ENCODE measurements at places on chromosomes 2 and 18.

DNA sequence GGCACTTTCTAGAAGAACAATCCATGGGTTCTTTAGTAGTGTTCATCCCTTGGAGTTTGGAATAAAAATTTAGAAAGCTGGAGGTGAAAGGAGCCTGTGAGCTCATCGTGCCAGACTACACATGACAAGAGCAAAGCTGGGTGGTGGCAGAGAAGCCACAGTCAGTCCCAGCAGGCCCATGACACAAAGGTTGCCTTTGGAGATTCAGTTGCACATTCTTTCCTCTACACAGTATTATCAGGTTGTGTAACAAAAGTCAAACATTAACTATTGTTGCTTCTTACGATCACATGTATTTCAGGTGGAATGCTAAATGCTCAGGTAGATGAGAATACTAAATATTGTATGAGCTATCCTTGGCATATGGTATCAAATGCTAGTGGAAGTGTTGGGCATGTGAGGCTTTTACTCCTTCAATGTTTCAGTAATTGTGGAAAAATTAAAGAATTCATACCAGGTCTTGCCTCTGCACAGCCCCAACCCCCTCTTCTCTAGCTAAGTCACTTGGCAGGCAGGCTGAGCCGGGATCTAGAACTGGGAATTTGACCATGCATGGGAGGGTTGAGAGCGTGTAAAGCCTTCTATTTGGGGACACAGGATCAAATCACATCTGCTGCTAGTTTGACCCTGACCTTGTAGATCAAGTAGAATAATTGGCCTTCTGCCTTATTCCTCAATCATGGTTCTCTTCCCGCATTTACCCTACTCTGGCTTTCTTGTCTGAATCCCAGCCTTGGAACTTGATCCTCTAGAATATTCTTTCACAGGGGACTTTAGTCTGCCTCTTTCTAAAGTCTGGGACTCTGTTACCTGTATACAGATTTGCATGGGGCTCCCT is 230.9 kb downstream of the GCA start:
- no peak for DNase-seq

DNA sequence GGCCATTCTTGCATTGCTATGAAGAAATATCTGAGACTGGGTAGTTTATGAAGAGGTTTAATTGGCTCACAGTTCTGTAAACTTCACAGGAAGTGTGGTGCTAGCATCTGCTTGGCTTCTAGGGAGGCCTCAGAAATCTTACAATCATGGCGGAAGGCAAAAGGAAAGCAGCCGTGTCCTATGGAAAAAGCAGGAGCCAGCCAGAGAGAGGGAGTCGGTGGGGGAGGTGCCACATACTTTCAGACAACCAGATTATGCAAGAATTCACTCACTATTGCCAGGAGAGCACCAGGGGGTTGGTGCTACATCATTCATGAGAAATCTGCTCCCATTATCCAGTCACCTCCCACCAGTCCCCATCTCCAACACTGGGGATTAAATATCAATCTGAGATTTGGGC is 64.1 kb downstream of the CPS1 start:
- DNase-seq, result no peak

DNA sequence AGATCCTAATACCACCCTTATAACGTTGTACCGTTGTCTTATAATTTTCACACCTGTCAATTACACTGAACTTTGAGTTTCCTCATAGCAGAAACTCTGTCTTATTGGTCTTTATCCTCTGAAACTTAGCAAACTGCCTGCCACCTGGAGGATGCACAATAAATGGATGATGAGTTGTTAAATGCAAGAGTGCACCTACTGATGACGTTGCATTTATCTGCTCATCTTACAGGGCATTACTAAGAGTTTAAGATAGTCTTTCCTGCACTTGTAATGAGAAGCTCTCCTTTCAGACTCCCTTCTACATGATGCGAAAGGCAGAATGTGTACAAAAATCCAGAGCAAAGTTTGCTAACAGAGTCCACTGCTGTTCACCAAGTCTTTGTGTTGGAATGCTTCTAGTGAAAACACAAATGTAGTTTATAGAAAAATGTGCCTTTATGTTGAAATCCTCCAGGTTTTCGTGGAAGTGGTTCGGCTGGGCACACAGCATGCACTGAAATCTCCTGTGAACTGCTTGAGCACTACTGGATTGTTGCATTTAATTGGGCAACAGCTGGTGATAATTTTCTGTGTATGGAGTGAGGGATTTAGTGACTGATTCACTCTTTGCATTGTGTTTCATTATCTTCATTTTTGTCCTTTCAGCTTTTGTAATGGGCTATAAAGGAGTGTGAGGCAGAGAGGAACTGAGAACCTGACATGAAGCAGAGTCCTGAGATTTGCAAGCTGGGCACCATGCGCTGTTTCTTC is 665.8 kb upstream of the ID2 start:
- no peak for DNase-seq

- no peak for DNase-seq
These were observed 405.5 kb downstream of the RND3 start for GRCh38 chr2:150081775-150082481.

- DNase-seq, result no peak
These were observed 56.1 kb downstream of the SLC35F5 start for GRCh38 chr2:113700186-113700841.

- DNase-seq, result no peak
These were observed 107.1 kb upstream of the DNMT3A start for GRCh38 chr2:25448808-25449207.

- no peak for DNase-seq
These were observed 114.1 kb upstream of the OSR1 start for GRCh38 chr2:19472391-19472978.

DNA sequence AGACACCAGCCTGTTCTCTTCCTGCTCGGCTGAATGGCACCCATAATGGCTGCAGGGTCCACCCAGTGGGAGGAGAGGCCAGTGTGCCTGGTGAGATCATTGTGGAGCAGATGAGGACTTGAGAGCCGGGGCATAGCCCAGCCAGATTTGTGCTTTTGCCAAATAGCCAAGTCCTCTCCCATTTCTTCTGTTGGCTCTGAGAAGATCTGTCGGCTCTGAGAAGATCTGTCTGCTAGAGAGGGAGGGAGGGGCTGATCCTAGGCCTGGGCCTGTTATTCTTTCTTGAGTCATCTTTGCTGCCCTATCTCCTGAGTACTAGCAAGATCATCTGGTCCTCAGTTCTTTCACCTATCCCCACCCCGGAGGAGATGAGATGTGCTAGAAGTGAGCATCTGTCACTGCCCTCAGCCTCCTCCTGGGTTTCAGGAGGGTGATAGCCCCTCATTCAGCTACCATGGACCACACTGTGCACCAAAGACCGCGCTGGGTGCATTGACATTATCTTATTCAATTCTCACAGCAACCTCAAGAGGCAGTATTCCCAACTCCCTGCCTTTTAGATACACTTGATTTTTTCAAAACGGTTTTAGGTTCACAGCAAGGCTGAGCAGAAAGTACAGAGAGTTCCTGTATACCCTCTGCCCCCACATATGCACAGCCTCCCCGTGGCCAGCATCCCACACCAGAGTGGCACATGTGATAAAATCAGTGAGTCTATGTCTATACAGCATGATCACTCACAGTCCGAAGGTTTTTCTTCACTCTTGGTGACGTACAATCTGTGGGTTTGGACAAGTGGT is 98.6 kb downstream of the CAPN13 start:
- no peak for DNase-seq

GRCh38 chr2:78963881-78964280 is 61.6 kb upstream of the REG3G start:
- no peak for DNase-seq

GRCh38 chr2:179594268-179595112 is 266.9 kb downstream of the ZNF385B start:
- no peak for DNase-seq

DNA sequence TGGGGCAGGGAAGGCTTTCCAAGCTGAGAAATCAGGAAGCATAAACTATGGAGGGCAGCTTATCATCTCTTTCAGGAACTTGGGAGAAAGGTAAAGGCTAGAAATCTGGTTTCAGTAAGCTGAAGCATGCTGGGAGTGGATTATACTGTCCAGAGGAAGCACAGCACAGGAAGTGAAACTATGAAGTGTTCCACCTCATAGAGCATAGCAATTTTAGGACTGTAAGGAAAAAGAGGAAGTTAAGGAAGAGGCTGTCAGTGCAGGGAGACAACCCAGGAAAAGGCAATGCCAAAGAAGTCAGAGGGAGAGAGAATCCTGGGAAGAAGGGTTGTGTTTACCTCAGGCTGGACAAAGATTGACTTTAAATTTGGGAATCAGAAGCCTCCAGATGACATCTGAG is 51.9 kb downstream of the EFEMP1 start:
- no peak for DNase-seq

DNA sequence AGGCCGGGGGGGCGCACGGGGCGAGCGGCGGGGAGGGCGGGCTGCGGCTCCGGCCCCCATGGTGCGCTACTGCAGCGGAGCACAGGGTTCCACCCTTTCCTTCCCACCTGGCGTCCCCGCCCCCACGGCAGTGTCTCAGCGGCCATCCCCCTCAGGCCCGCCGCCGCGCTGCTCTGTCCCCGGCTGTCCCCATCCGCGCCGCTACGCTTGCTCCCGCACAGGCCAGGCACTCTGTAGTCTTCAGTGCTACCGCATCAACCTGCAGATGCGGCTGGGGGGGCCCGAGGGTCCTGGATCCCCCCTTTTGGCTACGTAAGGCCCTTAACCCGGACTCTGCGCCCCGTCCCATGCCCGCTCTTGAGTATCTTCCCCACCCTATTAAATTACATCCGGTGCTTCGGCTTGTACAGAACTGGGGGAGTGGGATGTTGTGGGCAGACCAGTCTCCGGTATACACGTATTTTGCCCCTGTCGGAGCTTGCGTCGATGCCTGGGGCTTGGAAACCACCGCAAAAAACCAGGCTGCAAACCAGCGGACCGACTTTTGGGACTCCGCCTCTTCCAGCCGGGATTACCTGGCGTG is 598 bp upstream of the WBP1 start:
- DNase-seq, result peak; percentile 70

DNA sequence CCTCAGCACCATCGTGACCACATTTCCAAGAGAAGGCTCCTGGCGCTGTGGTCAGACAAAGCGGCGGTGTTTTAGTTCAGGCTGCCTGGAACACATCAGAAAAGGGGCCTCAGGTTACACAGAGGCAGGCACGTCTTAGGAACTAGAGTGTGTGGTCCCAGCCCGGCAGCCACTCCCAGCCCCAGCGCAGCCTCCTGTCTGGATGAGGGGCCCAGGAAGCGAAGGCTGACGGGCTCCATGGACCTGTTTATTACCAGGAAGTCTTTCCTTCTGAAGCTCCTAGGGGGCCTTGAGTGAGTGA is 10.0 kb upstream of the GPR55 start:
- DNase-seq, result no peak

DNA sequence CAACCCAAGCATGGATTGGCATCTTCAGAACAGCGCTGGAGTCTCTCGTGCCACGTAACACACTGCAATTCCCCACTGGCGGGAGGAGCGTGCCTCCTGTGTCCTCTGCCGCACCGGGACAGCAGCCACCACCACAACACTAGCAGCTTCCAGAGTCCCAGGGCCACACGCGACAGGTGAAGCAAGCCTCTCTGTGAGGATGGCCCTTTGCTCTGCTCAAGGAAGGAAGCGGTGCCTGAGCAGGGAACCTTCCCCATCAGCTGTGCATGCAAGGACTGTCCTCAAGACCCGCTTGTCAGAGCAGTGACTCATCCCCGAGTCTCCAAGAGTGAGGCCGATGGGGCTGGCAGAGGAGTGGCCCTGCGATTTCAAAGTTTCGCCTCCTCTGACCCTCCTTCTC is 44.0 kb downstream of the TTC32 start:
- no peak for DNase-seq

- no peak for DNase-seq
These were observed 128.7 kb downstream of the UBR3 start for GRCh38 chr2:169955940-169956339.

GRCh38 chr18:49656073-49656692 is 94.3 kb downstream of the LIPG start:
- no peak for DNase-seq

GRCh38 chr2:19785447-19785846 is 116.3 kb downstream of the TTC32 start:
- DNase-seq, result no peak

DNA sequence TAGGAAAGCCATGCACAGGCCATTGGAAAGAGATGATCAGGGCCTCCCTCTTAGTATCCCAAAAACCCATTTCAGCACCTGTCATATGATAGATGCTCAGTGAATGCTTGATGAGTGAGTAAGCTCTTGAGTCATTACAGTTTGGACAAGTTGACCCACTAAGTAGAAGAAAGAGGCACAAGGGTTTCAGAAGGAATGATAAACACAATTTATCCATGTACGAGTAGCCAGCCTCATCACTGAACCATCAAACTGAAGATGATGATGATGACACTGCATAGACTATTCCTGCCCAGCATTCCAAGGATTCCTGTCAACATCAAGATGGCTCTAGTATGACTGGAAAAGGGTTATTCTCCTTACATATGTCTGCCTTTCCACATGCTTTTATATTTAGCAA is 596.0 kb downstream of the BCL11A start:
- DNase-seq, result no peak

DNA sequence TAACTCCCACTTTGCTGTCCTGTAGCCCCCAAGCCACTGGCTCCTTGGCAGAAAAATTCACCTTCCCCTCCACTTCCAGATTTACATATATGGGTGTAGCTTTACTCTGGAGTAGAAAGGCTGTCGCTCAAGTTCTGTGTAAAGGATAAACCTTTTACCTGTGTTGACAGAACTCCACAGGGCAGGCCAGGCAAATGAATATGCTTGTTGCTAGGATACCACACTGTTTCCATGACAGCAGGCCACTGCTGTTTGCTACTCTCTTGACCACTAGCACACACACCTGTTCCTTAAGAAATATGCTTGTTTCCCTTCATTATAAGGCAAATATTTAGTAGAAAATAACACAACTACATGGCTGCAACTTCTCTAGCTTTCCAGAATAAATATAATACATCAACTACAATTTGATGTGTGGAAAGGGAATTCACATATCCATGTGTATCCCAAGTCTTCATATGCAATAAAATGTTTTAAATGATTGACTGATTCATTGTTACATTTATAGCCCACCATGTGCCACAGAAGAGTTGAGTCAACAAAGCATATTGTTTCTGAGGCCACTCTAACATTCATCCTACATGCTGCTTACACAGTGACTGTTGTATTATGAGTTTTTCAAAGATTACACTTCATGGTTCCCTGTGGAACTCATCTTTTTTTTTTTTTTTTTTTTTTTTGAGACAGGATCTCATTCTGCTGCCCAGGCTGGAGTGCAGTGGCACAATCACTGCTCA is 56.2 kb upstream of the ROCK1 start:
- DNase-seq, result no peak
